ENCODE measurements at places on chromosomes 2 and 18.

- DNase-seq, result peak; percentile 9
Measured at GRCh38 chr2:178304333-178304732, 110.0 kb downstream of the OSBPL6 start.

DNA sequence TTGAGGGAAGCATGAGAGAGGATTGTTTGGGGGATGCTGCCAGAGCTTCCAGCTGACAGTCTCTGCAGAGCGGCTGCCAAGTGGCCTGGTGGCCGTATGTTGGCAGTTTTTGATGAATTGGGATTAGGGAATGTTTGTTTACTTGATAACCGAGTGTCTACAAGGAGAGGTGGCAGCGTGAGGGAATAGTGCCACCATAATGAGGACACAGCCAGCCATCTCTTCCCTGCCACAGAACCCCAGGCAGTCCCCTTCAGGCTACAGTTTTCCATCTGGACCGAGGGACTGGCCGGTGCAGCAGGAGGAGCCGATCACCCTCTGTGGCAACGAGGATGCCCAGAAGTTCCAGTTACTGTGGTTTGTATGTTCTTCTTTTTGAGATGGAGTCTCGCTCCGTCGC, 55.2 kb downstream of the TRAPPC12 start:
- peak; percentile 23 for DNase-seq

- no peak for DNase-seq
Measured at GRCh38 chr2:199581408-199581807, 123.7 kb upstream of the SATB2 start.

DNA sequence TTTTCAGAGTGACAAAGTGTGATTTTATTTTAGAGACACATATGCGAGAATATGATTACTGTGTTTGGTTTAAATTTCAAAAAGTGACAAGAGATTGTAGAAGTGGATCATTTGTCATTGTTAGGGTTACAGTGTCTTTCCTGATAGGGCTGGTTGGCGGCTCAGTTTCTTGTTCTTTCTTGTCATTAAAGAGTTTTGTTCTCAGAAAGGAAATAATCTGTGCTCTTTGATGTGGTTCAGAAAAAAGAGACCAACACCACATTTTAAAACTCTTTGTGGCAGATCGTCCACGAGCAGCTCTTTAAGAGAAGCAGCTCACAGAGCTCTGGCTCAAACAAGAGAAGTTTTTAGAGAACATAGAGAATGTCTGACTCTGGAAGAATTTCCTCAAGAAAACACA, 45.6 kb upstream of the ZNF532 start:
- DNase-seq, result no peak

- no peak for DNase-seq
Measured at GRCh38 chr2:203689426-203690116, 16.9 kb upstream of the CD28 start.

DNA sequence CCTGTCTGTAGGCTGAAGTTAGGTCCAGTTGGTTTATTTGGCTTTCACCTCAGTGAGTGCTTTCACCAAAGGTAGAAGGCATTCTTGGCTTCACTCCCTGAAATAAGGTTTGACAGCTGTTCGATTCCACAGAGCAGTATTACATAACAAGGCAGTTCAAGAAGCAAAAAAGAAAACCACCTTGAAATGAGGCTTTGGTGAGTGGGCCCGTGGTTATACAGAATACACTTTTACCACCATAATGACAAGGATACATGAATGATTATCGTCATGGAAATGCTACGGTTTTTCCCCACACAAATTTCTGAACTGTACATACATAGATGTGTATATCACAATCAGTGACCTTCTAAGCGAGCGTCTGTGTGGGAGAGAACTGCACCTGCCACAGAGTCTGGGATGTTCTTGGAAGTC, 80.0 kb upstream of the CHRNA1 start:
- no peak for DNase-seq

DNA sequence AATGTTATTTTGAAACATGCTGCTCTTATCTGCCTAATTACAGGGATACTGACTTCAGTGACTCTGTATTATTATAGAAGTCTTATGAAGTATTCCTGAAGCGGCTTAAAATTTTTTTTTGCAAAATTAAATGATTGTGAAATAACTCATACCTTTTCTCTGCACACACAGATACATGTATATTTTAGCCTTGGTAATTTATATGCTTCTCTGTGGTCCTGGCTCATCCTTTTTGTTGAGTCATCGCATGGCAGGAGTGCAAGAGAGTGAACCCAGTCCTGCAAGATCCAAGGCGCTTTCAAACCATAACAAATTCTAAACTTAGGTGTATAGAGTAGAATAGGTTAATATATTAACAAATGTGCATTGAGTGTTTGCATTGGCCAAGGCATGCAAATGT, 8.6 kb downstream of the CCNT2 start:
- DNase-seq, result no peak

GRCh38 chr18:35511428-35511827, 13.7 kb upstream of the INO80C start:
- no peak for DNase-seq
